ENCODE measurements at places on chromosomes 4 and X.

DNA sequence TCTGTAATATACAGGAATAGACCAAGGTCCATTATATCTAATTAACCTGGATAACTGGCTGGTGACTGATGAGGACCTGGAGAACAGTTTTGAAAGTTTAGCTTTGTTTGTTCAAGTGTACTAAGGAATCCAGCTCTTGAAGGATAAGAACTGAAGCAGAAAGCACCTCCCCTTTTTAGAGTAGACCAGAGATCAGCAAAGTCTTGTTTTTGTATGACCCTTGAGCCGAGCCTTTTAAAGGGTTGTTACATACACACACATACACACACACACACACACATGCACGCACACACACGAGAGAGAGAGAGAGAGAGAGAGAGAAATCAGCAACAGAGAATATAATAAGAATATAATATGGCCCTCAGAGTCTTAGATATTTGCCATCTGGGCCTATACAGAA, 13.0 kb downstream of the MOSPD2 start:
- DNase-seq, result no peak

GRCh38 chrX:1325515-1326116, 11.0 kb upstream of the IL3RA start:
- DNase-seq, result no peak

GRCh38 chr4:110631584-110632505, 9.0 kb upstream of the PITX2 start:
- no peak for DNase-seq

DNA sequence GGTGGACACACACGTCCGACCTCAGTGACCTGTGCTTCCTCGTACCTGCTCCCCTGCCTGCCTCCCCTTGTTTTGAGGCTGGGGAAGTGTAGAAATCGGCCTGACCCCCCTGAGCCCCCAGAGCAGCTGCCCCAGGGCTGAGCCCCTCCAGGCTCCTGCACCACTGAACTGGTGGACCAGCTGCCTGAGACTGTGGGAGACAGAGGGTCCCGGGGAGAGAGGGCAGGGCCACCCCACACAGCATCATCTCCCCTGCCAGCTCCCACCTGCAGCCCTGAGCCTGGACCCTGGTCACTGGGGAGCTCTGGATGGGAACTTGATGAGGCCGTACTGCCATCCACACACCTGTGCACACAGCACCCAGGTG, 15.0 kb upstream of the NAT8L start:
- no peak for DNase-seq

DNA sequence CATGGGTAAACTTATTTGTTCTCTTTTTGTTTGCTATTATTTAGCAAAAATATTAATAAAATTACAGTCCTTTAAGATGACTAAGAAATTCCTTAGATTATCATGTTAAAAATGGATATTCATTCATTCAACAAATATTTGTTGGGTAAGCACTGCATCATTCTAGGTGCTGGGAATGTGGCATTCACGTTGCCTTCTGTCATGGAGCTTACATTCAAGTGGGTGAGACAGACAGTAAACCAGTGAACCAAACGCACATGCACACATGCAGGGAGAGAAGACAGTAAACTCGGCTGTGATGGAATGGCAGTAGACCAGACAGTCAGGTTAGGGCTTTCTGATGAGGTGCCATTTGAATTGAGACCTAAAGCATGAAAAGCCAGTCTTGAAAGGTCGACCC, 91.8 kb downstream of the STOX2 start:
- no peak for DNase-seq

DNA sequence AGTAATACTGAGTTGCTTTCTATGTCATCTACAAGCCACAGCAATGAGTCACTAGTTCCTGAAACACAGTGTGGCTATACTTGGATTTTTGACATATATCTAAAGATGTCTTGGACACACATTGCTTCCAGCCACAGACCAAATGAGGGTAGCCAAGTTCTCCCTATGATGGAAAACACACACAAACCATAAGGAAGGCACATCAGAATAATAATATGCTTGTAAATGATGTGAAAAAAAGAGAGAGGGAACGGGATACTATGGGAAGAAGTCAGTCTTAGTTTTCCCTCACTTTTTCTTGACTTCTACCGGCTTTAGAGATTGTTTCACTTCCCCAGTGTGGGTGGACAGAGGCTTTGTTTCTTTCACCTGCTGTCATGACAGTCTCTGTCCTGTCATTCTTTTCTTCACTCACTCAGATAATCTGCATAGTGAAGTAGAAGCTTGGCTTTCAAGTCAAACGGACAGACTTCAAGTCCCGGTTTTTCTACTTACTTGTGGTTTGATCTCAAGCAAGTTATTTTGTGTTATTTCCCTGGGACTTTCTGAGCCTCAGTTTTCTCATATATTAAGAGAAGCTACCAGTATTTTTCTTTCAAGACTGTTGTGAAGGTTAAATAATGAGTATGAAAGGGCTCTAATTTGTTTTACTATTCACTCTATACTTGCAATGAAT, 34.7 kb downstream of the P2RY10 start:
- no peak for DNase-seq

DNA sequence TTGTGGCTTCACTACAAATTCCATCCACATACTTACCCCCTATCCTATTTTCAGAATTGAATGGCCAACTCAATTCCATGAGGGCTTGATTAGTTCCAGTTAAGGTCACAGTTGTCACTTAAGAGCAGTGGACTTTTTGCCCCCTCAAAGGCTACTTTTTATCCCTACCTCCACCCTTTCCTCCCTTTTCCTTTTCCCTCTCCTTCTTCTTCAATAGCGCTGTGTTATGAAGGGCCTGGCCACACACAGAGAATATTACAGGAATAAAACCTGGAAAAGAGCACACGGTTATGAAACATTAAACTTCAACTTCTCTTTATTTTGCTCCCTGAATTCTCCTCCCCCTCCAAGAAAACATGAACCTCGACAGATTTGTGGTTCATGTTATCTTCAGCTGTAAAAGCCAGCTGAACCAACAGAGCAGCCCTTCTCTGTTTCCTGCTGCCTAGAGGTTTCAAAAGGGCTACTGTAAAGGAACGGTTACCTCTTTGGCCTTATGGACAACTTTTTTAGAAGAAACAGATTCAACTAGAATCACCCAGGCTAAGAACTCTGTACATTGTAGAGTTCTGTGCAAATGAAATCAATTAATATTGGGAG, 87.0 kb upstream of the RPL34 start:
- DNase-seq, result no peak

DNA sequence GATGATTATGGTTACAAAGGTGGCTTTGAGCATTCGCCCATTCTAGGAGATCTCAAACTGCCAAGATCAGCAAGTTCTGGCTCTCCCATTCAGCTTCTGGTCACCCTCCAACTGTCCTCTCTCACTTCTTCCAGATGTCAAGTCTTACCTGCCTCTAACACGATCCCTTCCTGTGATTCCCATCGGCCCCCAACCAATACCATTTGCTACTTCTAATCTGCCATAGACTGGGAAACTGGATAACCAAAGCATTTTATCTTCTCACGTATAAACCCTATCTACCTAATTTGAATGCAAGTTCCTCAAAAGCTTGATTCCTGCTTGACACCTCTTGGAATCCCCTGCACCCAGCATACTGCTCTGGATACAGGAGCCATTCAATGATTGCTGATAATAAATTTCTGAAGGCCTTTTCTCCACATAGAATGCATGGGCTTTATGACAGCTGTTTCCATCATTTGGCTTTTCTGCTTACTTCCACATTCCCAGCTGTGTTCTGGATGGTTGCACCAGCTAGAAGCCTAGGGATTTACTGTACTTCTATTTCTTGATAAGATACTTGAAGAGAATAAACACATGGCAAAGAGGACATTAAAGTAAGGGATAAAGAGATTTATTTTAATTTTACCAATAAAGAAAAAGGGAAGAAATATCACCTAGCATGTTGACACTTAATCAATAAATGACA, 9.6 kb downstream of the GPC4 start:
- no peak for DNase-seq

- DNase-seq, result no peak
These were observed 23.0 kb downstream of the CDKL5 start for GRCh38 chrX:18448416-18448815.

DNA sequence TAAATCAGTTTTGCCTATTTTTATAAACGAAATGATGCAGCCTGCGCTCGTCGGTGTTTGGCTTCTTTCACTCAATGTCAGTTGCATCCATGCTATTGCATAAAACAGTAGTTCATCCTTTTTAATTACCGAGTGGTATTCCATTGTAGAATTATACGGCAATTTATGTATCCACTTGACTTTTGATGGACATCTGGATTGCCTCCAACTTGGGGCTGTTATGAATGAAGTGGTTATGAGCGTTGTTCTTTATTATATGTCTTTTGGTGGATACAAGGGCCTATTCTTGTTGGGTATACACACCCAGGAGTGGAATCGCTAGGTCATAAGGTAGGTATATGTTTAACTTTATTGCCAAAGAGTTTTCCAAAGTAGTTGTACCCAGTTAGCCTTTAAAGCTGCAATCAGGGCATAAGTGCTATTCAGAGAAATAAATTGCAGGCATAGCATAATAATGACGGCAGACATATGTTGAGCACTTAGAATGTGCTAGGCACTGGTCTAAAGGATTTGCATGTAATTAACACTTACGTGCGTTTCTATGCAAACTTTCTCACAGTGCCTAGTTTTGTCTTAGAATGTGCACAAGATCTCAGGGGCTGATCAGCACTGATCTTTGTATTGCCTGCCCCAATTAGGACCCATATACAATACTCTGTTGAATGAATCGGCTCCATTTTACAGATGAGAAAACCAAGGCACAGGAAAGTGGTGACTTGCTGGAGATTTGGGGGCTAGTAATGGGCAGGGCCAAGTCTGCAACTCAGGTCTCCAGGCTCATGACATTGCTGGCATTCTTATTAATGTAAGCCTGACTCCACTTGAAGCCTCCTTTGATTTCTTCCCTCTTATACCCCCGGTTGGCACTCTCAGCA, 407.0 kb downstream of the BCOR start:
- DNase-seq, result no peak
